HT-29 (cell line): ENCODE measurements at places on chromosomes 11 and 22. TPM values are rescaled to one million over a fixed set of nuclear protein-coding genes. Genes with fewer than 3 reads are reported as not detected.
A peak's percentile ranks its signal among the peaks of the same experiment; 100 is the strongest.

DNA sequence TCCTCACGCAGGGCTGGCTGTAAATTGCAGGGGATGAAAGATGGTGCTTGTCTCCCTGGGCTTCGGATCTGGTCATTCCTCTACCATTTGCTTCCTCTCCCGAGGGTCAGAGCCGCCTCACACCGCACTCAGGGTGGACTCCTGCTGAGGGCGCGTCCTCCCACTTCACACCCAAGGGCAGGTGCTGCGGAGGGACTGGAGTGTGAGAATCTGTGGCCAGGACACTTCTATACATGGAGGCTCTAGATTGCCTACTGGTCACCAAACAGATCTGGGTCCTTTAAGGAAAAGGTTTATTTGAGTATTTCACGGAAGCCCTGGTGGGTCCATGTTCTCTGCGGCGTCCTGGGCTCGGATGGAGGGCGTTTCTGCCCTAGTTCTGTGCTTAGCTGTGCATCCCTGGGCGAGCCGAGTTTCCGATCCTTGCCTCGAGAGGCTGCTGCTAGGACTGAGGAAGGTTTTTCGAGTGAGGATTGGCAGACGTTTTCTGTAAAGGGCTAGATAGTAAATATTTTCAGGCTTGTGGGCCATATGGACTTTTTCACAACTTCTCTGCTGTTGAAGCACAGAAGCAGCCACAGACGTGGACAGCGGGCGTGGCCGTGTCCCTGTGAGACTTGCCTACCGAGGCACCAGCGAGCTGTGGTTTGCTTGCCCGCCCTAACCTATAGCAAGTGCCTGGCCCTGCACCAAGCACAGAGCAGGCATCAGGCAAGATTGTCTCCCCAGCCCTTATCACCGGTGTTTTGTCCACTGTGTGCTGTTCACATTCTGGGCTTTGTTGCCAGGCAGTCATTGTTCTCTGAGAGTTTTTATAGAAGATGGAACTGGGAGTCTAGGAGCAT is 279.0 kb downstream of the TBC1D22A start:
- no peak for DNase-seq

DNA sequence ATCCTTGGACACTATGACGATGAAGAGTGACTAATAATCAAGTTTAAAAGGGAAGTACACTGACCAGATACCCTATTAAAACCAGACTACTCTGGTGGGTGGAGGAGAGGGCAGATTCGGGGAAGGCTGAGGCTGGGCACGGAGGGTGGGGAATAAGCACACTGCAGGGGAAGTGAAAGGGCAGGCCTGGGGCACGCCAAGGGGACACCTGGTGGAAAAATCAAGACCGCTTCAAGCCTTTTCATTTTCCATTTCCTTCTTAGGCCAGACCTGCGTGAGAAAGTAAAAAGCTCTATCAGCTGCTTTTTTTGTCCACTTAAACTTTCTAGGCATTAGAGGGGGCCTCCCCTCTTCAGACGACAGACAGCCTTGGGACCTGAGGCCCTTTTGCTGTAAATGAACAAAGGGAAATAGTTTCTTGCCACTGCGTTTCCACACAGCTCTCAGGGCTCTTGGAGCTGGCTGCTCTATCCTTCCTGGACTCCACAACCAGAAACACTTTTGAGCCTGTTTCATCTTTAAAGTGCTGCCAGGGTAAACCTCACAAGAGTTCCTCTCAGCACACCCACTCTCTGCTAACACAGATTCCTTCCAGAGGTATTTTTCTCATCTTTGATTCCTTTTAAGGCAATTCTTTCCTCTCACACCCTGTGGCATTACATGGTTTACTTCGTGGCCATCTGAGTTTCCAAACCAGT is 25.0 kb upstream of the SERPIND1 start:
- DNase-seq: no peak

DNA sequence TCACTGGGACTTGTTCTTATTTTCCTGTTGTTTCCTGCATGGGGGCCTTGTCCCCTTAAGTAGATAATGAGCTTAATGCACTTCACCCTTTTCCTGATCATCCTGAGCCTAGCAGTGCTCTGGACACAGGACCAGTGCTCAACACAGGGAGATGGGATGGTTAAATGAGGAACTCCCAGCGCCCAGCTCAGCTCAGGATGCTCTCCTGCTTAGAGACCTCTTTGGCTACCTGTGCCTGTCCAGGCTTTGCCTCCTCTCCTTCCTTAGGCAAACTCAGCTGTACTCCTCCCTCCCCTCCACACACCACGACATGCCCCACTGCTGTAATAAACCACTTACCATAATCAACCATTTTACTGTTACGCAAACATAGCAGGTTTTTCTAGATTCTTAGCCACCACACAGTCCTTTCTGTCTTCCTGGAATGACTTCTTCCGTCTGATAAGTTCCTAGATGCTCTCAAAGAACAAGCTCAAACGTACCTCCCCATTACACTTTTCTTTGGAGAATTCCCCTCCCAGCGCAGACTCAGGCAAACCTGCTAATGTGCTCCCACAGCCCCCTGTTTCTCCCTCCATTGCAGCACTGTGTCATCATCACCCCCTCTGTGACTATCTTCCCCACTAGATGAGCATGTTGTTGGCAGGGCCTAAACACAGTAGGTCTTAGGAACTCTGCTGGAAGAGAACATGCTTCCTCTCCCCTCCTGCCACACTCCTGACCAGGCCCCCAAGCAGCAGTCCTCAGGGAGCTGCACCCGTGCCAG is 113.6 kb downstream of the MICAL2 start:
- peak; percentile 90 for DNase-seq

GRCh38 chr11:101401245-101401644 is 182.6 kb downstream of the TRPC6 start:
- DNase-seq: no peak

- no peak for DNase-seq
Observed at GRCh38 chr11:116519499-116519898, 253.3 kb downstream of the BUD13 start.

DNA sequence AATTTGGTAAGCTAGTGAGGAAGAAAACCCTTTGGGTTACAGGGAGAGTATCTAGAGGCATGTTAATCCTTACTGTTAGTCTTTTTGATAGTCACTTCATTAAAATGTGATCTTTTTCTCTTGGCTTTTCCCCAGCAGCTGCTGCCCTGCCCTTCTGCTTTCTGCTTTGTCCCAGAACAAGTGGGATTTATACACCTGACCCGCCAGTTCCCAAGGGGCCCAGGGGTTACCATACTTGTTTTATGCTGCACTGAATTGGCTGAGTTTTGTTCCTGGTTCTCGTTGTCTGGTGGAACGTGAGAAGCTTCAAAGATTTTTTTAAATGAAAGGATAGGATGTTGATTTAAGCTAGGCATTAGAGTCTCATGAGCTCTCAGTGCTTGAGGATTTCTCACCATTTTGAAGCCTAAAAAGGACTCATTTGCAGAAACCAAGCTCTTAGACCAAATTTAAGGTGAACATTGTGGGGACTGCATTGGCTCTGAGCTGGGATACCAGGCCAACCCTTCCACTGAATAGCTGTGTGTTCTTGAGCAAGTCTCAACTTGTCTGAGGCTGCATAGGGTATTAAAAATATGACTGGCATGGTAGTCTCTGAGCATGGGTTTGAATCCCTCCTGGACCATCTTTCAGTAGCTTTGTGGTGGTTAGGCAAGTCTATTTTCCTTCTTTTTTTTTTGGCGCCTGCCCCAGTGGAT is 6.6 kb downstream of the LIMK2 start:
- no peak for DNase-seq

NCF4 gene
- not detected in 2 replicates for total RNA-seq

ANGPTL5 gene
- total RNA-seq: not detected in 2 replicates

GRCh38 chr11:126357969-126358762 is 2.7 kb downstream of the ST3GAL4 start:
- no peak for DNase-seq

- DNase-seq: no peak
Observed at GRCh38 chr11:98589967-98590366, 430.8 kb upstream of the CNTN5 start.

DNA sequence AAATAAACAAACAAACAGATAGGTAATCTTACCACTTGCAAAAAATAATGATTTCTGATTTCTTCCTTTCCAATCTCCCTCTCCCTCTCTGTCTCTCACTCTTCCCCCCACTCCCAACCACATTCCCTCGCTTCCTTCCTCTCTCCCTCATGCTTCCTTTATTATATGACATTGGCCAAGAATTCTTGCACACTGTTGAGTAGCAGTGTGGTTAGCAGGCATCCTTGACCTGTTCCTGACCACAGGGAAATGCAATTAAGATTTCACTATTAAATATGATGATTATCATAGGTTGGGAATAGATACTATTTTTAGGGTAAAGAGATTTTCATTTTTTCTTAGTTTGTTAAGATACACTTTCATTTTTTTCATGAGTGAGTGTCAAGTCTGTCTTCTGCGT is 14.7 kb upstream of the PLAAT4 start:
- DNase-seq: peak; percentile 23

GAS2 gene
- total RNA-seq: 3.3 and 3.7 TPM in 2 replicates

GRCh38 chr11:127061947-127062346 is 61.4 kb upstream of the KIRREL3 start:
- DNase-seq: no peak

DNA sequence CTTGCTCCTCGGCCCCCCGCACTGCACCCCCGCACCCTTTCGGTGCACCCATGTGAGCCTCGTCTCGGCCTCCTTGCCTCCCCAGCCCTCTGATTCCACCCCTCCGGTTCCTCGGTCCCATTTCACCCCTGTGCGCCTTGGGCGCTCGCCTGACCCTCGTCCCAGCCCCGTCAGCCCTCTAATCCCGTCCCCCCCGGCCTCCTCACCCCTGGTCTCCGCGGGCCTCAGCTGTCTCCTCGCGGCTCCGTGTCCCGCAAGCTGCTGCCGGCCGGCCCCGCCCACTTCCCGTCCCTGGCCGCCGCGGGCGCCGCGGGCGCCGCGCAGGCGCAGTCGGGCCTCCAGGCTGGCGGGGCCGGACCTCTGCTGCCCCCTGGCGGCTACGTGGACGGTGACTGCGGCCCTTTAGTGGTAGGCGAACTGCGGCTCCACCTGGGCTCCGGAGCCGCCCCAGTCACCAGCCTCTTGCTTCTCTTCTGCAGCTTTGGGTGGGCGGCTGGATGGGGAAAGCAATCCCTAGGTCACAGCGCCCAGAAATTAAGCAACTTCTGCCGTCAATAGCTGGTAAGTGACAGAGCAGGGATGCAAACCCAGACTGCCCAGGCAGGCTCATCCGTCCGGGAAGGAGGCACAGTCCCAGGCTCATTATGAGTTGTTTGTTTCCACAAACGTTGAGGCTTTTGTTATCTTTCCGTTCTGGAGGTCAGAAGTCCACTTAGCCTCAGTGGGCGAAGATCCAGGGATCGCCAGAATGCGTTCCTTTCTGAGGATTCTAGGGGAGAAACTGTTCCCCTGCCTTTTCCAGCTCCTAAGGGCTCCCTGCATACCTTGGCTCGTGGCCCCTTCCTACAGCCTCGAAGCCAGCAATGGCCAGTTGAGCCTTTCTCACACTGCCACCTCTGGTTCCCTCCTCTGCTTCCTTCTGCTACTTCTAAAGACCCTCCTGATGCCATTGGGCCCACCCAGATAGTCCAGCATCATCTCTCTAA is at the start of gene PPM1F:
Gene PPM1F, minus strand, starts transcription at position 263 of the 986 bp plus-strand sequence. CDS start 6,800 bp downstream, outside the sequence.
- DNase-seq: peak; percentile 65
